ENCODE measurements at places on chromosomes 4 and X.

GRCh38 chr4:13944095-13944511 lies 316.6 kb upstream of the BOD1L1 start:
- no peak for DNase-seq

DNA sequence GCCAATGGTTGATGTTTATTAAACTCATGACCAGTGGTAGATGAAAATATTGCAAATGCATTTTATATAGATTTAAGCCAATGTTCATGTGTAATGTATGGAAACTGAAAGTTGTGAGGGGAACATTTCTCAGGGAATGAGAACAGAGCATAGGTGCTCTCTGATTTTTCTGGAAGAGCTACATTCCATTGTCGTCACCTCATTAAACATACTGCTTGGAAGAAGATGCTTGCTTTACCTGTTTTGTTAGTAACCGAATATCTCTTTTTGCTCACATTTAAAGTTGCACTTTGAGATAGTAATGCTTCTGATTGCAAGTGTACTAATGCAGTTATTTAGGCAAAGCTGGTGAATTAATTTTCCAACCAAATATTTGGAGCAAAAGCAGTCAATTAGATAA lies 93.8 kb upstream of the CLCN4 start:
- no peak for DNase-seq

DNA sequence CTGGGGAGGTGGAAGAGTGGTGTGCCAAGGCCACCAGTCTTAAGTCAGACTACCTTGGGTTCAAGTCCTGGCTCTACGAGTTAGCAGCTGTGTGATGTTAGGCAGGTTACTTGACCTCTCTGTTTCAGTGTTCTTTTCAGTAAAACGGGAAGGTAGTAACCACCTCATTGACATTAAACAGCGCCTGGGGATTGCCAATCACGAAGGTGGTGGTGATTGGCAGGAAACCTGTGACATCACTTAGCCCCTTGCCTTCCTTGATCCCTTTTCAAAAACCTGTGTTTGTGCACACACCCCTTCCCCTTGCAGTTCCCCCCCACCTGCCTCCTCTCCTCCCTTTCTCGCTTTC lies 7.6 kb downstream of the KLF3 start:
- no peak for DNase-seq

- DNase-seq, result no peak
Measured at GRCh38 chrX:113828470-113828869, 755.4 kb upstream of the HTR2C start.

DNA sequence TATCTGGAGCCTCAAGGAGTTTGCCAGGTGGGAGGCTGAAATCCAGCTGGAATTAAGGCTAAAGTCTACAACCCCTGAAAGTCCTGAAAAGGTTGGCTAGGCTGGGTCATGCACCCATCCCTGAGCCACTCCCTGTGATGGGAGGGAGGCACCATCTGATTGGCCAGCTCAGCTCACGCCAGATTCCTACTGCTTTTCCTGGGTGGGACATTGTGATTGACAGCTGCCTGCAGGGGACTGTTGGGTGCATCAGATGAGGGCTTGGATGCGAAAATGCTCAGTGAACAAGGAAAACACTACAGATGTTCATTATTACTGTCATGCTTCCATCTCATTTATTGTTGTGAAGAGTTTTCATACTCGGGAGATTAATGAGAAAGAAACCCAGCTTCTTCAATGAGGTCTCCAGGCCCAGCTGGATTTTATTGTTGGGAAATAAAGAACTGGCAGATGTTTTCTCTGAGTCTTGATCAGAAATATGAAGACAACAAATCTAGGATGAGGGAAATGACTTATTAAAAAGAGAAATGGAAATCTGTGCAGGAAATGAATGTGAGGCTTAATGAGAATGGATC lies 185.9 kb downstream of the STK32B start:
- no peak for DNase-seq

GRCh38 chr4:121096629-121097028 lies 24.3 kb upstream of the NDNF start:
- peak; percentile 24 for DNase-seq

- no peak for DNase-seq
Measured at GRCh38 chrX:71000139-71000538, 68.0 kb downstream of the SNX12 start.

- DNase-seq, result no peak
Measured at GRCh38 chr4:137997496-137997895, 244.7 kb downstream of the SLC7A11 start.

- no peak for DNase-seq
Measured at GRCh38 chr4:189206953-189207352, 733.7 kb upstream of the FRG1 start.

DNA sequence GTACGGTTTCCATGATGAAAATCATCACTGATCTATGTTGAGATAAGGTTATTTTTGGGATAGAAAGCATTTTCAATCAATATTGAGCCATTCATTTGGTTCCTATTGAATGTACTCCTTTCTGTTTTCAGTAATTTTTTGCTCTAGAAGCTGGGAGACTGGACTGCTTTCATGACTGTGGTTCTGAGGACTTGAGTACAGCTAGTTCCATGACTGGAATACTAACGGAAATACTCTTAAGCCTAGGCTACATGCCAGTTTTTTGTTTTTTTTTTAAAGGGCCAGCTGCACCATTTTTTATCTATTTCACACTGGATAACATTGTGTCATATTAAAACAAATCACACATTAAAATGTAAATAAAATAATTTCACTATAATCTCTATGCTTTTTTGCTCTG lies 16.7 kb downstream of the PRR32 start:
- no peak for DNase-seq

GRCh38 chr4:153270361-153270760 lies 66.1 kb downstream of the TRIM2 start:
- no peak for DNase-seq

DNA sequence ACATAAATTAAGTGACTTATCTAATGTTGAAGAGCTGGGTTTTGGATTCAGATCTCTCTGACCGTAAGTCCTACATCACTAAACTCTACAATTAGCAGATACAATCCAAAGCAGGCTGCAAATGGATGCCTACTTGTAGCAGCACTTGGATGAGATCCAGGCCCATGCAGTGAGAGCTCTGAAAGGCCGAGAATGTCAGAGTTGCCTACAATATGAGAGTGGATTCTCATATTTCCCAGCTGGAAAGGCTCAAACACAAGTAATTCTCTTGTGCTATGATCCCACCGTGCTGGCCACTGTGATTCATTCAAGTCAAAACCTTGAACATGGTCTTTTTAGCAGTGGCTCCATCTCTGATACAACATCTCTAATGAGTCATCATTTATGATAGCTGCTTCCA lies 125.4 kb upstream of the CHRDL1 start:
- DNase-seq, result no peak

DNA sequence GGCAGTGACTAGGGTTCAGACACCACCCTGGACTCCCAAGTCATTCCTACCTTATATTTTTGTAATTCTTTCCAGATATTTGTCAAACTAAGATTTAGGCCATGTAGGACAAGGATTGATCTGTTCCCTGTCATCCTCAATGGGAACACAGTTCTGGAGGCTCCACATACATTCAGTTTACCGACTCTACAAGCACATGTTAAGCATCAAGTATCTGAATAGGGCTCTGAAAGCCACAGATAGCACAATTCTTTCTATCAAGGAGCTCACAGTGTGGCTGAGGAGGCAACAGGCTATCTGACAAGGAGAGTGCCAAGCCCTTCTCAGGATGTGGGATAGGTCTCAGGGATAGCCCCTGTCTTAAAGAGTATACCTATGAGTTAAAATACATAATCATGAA lies 37.0 kb upstream of the CXCL8 start:
- DNase-seq, result no peak

DNA sequence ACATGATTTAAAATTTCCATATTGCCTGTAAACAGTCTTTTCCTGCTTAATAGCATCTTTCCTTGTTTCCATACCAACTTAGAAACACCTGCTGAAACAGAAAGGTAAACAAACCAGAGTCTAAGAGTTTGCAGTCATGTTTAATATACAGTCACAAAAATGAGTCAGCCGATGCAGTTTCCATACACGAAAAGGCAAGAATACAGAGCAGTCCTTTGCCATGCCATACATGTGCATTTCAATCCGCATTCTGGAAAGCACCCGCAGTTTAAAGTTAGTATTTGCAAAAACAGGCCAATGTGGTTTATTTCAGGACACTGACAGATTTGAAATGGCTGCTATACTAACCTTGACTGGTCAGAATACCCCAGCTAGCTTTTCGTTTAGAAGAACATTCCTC lies 32.1 kb downstream of the ASB5 start:
- DNase-seq, result no peak

DNA sequence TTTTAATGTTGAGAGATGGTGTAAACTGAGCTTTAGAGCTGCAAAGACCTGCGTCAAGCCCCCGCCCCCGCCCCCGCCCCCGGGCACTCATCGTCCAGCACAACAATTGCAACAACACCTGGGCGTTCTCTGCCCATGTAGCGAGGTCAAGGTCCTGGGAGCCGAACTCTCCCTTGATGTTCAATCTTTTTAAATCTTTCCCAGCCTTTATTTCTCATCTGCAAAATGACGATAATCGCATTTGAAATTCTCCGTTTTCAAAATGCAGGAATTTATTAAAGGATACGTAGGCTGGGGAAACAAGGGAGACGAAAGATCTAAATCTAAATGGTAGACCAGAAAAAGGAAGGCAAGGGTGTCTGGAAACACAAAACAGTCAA lies 648 bp upstream of the MSMO1 start:
- DNase-seq, result peak; percentile 29

DNA sequence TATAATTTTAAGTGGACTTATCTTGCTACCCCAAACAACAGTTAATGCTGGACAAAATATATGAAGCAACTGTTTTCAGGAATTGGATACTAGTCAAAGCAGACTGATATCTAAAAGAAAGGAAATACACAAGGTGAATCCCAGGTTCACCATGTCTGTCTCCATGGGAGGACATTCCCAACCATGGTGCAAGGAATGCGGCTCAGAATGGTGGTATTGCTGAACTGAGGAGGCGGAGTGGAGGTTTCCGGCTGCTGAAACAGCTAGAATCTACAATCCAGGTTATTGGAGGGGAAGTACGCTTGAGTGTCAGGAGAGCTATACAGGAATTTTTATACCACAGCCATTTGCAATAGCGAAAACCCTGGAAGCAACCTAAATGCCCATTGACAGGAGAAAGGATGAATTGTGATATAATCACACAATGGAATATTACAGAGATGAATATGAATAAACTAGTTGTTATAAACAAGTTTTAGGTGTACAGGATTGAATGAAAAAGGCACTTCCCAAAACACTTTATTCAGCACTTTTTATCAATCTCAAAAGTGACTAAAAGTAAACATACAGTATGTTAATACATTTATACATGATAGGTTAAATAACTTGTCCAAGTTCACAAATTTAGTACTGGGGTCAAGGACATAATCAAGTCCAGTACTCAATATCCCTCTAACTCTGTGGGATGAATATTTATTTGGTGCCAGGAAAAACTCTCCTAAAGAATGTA lies 9.0 kb downstream of the HMGB2 start:
- no peak for DNase-seq

DNA sequence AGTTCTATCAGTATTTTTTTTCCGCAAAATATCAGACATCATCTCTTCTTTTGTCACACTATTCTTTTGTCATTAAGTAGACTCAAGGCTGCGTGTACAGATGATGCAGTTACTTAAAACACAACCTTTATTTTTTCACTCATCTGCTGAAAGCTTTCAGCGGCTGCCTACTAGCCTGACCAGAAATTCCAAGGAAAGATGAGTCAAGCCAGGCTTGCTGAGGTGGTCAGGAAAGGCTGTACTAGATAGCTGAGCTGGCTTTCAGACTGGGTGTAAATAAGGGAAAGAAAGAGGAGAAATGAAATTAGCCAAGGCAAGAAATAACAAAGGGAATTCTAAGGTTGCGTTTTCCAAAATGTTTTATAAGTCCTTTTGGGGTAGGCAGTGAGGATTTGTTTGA lies 17.9 kb downstream of the STK26 start:
- no peak for DNase-seq

DNA sequence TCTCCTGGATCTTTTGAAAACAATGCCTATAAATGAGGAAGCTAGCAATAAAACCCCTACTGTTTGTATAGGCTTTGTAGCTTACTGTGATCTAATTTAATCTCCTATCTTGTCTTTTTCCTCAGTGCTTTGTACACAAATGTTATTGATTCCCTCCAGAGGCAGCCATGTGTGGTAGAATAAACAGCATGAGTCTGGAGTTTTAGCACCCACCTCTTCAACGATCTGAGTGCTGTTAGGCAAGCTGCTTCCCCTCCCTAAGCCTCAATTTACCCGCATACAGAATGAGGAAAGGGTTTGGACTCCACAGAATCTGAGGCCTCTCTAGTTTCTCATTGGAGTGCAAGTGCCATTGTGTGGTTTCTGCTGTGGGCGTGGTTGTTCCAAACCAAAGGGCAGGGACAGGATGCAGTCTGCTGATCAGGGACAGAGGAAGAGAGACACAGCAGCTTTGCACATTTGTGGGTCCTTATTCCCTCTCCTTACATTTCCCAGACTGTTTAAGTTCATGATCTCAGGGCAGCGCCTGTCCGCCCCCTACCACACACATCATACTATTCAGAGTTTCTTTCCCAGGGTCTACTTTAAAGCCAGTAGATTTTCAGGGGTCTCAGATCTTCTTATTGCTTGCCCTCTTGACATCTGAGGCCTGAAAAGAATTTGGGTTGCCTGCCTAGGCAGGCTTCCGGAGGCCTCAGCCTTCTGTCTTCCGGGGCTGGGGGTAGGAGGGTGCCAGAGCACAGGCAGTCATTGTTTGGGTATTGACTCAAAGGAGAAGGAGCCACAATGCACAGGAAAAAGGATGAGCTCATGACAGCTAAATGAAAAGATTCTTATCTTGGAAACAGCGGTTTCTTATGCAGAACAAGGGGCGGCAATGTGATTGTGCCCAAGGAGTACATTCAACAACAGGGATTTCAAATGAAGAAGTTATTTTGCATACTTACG lies 114.9 kb upstream of the TEX13D start:
- DNase-seq, result no peak

DNA sequence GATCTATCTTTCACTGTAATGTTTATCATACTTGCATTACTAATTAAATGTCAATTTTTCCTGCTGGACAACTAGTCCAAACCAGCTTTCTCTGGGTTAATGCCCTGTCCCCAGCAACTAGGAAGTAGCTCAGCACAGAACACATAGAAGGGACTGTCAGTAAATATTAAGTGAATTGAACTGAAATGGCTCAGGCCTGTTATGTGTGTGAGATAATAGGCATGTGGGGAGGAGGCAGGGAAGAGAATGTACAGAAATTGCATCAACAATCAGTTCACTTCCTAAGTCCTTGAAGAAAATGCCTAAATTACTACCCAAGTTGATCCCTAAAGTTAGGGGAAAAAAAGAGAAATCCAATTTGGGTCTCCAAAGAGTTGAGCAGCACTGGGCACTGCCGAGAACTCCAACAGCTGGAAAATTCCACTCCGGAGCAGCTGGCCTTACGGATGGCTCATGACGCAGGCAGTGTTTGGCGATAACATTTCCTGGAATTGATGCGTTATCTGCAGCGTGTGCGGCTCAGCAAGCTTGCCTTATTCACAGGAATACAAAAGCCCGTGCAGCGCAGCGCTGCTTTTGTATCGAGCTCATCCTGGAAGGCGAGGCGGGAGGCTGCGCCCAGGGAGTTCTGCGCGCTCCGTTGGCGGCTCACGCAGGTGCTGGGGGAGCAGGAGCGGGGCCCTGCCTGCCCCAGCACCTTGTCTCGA lies 297.3 kb upstream of the LCORL start:
- no peak for DNase-seq
